SJCRH30 (cell line): ENCODE measurements at places on chromosomes 11 and 22.

DNA sequence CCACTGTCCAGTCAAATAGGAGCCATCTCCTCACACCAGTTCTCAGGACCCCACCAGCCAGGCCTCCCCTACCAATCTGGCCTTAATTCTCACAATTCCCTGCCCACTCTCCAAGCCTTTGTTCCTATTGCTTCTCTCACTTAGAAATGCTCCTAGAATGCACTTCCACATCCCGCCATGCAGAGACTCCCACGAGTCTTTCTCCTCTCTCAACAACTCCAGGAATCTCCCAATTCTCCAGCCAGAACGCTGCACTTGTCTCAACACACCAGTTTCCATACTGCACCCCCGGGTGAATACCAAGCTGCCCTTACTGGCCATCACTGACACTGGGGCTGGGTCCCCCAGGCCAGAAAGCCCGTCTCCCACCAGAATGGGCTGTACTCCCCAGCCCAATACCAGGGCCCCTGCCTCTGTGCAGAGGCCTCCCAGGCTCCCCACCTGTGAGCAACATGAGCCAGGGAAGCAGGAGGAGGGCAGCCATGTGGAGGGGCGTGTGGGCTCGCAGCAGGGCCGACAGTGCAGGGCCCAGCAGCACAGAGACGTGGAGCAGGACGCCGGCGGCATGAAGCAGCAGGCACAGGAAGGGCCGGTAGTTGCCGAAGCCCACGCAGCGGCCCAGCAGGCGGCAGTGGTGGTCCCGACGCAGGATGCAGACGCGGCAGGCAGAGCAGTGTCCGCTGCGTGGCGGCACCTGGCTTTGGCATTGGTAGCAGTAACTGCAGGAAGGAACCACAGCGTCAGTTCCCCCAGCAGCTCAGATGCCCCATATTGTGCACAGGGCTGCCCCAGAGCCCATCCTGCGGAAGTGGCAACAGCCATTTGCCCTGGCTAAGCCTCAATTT lies 2.4 kb downstream of the ZDHHC24 start:
- DNase-seq, result no peak

GRCh38 chr11:62504158-62504973 lies 42.2 kb downstream of the AHNAK start:
- no peak for DNase-seq

- peak; percentile 76 for DNase-seq
Measured at GRCh38 chr11:76318744-76319384, 62.1 kb downstream of the THAP12 start.

GRCh38 chr11:22554221-22554620 lies 71.4 kb downstream of the FANCF start:
- no peak for DNase-seq

DNA sequence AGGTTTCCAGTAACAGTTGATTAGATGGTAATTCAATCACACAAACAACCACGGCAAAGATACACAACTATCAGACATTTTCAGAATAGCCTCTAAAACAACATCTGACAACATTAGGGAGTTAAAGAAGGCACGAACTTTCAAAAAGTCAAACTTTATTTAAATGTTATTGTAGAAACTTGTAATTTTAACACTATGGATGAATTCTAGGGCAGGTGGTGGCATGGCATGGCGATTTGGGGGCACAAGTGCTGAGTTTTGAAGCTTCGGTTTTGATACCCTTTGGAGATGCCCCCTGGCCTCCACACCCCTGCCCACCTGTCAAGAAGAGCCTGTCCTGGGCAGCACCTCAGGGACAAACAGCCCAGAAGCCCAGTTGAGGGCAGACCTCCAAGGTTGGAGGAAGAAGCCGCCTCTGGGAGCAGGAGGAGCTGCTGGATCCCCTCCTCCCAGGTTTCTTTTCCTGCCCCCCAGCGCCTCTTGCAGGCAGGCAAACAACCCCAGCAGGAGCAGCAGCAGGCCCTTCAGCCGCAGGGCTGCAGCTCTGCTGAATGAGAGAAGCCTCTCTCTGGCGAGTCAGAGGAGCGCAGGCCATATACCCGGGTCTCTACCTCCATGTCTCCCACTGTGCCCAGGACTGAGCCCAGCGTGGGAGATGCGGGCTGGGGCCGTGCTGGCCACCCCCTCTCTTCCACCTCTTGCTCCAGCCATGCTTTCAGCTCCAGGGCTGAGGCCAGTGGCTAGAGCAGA lies 102.1 kb upstream of the IGLL5 start:
- DNase-seq, result no peak

DNA sequence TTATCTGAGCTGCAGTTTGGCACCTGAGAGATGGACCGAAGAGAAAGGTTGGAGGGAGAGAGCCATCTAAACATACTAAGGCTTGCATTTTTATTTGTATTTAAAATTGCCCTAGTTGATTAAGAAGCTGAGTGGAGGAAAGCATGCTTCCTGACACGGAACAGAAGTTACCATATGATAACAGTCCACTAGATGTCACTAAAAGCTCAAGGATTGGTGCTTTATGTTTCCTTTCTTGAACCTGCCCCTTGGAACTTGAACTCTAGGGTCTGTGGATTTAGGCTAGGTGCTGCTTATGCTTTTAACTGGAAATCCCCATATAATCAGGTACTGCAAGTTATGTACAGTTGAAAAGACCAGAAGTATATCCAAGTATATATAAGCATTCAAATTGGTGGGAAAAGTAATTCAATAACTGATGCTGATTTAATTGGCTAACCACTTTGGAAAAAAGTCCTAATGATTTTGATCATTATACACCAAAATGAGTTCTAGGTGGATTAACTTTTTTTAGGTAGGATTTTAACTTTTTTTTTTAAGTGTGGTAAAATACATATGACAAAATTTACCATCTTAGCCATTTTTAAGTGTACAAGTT lies 9.5 kb downstream of the RBMXL2 start:
- DNase-seq, result peak; percentile 67

DNA sequence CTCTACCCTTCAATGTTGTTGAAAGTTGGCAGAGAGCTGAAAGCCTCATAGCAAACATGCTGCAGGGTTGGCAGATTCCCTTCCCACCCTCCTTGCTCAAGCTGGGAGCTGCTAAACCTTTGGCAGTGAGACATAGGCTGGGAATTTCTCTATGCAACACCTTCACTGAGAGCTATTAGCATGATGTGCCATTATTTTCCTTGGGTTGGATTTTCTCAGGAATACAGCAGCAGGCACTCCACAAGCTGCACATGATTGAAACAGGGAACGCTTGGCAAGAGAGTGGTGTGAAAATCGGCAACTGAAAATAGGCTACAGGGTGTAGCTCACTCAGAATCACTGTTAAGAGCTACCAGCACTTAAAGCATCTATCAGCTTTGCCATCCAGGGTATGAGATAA lies 9.6 kb upstream of the ALKBH3 start:
- DNase-seq, result no peak

- peak; percentile 41 for DNase-seq
Measured at GRCh38 chr11:26931248-26931631, 62.7 kb upstream of the FIBIN start.

GRCh38 chr11:14451825-14452224 lies 47.8 kb downstream of the COPB1 start:
- no peak for DNase-seq

- DNase-seq, result no peak
Measured at GRCh38 chr11:79243422-79244210, 197.2 kb downstream of the TENM4 start.

- DNase-seq, result no peak
Measured at GRCh38 chr11:23727387-23727786, 769.5 kb upstream of the LUZP2 start.

GRCh38 chr22:28246397-28246796 lies 327.3 kb upstream of the PITPNB start:
- DNase-seq, result no peak

- no peak for DNase-seq
Measured at GRCh38 chr11:35232891-35233330, 93.9 kb downstream of the CD44 start.

DNA sequence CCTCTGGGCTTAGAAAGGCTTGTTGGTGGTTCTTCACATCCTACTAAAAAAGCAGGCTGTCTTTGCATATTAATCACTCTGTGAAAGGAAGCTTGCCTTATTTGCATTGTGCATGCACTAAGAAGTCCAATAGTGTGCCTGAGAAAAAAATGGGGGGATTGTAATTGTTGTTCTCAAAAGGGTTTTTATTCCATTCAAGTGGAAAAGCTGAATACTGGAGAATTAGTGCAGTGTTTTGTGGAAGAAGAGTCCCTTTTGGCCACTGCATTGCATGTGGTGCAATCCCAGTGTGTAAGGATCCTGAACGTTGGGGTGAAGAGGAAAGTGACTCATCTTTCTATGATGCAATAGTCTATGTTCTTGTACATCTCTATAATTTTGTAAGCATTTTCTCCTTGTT lies 16.5 kb downstream of the NCAM1 start:
- DNase-seq, result no peak

GRCh38 chr11:62069374-62069773 lies 54.4 kb upstream of the INCENP start:
- DNase-seq, result no peak

- no peak for DNase-seq
Measured at GRCh38 chr22:17250380-17251082, 31.3 kb upstream of the ADA2 start.

DNA sequence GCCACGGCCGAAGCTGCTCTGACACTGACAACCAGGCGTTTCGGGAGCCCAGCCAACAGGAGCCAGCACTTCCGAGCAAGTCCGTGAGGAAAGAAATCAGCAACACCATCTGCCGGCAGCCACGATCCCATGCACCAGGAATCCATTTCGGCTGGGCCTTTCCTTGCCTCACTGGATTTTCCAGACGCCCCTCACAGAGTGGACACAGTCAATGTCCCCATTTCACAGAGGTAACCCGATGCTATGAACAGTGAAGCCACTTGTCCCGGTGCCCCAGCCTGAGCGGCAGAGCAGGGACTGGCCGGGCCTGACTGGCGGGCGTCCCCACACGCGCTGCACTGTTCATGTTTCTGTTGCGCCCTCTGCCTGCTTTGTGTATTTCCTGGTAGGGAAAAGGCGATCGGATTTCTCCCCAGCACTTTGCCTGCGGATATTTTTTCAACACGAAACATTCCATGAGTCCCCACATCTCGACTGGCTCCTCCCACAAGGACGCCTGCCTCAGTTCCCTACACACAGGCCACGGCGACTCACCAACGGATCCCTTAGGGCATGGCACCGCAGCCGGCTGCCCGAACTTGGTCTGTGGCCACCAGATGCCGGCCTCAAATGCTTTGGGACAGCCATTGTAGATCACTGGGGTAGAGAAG lies 55.3 kb downstream of the TRMU start:
- DNase-seq, result peak; percentile 81

GRCh38 chr11:95832763-95833162 lies 42.5 kb downstream of the CEP57 start:
- no peak for DNase-seq

GRCh38 chr11:120376547-120377182 lies 40.5 kb downstream of the ARHGEF12 start:
- DNase-seq, result no peak

DNA sequence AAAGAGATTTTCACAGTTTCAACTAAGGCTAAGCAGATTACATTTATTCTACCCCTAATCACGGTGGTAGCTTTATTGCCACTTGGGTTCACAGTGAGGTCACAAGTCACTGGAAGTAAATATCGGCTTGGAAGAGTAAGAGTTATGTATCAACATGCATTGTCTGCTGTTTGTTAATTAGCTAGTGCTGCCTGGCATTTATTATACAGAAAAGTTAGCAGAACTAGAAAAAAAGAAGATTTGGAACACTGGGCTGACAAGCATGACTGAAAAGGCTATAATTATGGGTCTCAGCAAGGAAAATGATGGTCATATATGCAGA lies 13.7 kb upstream of the RAB38 start:
- no peak for DNase-seq

GRCh38 chr11:65410936-65411680 lies 11.5 kb upstream of the NEAT1 start:
- no peak for DNase-seq

DNA sequence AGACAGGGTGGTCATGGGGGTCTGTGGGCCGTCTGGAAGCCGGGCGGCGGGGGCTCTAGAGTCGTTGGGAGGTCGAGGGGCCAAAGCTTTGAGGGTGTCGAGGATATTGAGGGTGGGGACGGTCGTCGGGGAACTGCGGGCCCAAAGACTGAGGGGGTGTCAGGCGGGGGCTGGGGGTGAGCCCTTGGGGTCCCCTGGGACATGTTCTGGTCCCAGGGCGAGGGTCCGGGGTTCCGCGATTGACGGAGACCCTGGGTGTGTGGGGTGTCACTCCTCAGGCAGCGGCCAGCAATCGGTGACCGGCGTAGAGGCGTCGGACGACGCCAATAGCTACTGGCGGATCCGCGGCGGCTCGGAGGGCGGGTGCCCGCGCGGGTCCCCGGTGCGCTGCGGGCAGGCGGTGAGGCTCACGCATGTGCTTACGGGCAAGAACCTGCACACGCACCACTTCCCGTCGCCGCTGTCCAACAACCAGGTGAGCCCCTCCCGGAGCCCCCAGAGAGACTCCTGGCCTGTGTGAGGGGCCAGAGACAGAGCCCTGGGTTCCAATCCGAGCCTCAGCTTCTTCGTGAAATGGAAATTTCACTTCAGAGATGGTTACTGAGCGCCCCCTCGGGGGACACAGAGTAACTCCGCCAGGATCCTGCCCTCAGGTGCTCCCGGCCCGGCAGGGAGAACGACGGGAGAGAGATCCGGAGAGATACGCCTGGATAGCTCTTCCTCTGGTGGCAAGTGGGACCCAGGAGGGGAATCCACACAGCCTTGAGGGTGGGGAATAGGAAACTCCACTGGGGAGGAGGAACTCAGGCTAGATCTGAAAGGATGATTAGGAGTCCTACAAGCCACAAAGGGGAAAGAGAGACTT lies 714 bp downstream of the SDF2L1 start:
- peak; percentile 73 for DNase-seq

DNA sequence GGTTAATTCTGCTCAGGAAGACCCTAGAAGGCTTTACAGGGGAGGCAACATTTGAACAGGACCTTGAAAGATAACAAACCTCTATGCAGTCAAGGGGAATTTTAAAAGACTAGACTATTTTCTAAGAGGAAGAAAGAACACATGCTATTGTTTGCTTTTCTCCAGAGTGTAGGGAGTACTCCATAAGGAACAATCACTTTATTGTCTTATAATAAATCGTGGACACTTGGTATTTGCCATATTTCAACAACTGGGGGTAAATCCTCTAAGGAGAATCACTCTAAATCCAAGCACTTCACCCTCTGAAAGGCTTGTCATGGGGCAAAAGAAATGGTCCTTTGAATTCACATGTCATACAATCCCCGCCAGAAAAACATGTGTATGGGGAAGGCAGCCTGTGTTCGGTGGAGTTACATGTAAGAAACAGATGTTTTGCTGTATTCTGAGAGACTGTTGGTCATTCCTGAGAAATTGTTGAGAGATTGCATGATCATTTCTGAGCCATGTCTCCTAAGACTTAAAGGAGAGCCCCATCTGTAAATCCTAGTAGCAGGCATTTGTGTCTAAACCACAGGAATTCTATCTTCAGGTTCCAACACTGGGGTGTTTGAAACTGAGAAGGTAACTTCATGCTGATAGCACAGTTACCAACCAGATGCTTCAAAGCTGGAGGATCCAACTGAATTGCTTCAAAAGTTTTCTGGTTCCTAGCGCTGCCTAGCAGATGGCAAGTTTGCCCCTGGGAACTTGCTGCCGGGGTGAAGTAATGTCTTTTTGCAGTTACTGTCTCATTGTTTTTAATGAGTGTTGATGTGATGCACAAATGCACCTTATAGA lies 66.8 kb downstream of the FZD4 start:
- DNase-seq, result peak; percentile 81
